T-helper 17 cell (primary cell): ENCODE measurements at places on chromosomes 3 and 15.
A peak's percentile ranks its signal among the peaks of the same experiment; 100 is the strongest.

DNA sequence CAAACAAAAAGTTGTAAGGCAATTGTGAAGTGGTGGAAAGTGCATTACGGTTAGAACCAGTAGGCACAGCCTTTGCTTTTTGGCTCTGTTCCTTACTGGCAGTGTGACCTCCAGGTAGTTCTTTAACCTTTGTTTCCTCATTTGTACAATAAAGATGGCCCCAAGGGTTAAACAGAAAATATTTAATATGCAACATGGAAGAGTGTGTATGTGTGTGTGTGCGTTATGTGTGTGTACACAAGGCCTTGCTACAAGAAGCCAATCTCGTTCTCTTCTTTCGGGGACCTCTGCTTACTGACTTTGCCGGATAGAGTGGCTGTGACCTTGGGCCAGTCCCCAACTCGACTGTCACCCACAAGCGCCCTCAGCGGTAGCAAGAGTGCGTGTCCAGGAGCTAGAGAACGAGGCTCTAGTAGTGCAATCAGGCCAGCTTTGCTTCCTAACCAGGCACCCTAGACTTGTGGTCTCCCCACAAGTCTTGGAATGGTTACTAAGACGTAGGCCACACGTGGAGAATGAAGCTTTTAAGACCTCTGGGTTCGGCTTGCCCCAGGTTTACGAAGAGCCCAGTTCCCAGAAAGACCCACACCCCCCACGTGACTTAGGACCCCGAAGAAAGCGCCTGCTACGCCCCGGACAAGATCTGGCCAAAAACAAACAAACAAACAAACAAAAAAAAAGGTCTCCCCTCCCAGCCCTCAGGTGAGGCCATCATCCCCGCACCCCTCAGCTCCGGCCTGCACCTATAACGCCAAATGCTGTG, 593 bp downstream of the CIAO2A start:
- no peak for DNase-seq
- peak overlapping the region; percentile 99 for H3K27ac ChIP-seq
- H3K36me3 ChIP-seq = peaks cover 9% of the 10 kb centered on the region
- peak overlapping the region; percentile 99 for H3K4me3 ChIP-seq
- H3K4me1 ChIP-seq = peaks cover 69% of the 10 kb centered on the region

DNA sequence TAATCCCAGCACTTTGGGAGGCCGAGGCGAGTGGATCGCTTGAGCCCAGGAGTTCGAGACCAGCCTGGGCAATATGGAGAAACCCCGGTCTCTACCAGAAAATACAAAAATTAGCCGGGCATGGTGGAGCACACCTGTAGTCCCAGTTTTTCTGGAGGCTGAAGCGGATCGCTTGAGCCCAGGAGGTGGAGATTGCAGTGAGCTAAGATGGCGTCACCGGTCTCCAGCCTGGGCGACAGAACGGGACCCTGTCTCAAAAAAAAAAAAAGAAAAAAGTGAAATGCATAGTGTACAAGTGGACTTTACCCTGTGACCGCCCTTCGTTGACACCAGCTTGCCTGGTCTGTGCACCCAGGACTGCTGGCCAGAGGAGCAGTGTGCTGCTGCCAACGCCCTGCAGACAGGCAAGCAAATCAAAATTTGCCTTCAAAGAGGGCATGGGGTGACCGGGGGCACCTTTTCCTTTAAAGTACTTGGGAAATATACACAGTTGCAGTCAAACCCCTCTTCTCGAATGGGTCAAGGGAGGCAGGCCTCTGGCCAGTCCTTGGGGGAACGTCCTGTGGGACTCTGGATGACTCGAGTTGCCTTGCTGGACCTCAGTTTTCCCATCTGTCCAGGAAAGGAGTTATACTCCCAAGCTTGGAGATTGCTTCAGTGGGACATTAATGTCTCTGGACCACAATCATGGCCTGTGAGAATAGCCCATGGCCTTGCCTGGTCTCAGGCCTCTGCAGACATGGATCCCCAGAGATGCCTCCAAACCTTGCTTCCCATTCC, 1.0 kb downstream of the XYLB start:
- no peaks in the 10 kb centered on the region for H3K36me3 ChIP-seq
- no peak for DNase-seq
- H3K27ac ChIP-seq = no peak overlapping the region

- H3K36me3 ChIP-seq = no peaks in the 10 kb centered on the region
- peak overlapping the region; percentile 16 for H3K27ac ChIP-seq
- H3K4me1 ChIP-seq = peaks cover 12% of the 10 kb centered on the region
Measured at GRCh38 chr3:133927540-133928066, 31.9 kb upstream of the RAB6B start.

DNA sequence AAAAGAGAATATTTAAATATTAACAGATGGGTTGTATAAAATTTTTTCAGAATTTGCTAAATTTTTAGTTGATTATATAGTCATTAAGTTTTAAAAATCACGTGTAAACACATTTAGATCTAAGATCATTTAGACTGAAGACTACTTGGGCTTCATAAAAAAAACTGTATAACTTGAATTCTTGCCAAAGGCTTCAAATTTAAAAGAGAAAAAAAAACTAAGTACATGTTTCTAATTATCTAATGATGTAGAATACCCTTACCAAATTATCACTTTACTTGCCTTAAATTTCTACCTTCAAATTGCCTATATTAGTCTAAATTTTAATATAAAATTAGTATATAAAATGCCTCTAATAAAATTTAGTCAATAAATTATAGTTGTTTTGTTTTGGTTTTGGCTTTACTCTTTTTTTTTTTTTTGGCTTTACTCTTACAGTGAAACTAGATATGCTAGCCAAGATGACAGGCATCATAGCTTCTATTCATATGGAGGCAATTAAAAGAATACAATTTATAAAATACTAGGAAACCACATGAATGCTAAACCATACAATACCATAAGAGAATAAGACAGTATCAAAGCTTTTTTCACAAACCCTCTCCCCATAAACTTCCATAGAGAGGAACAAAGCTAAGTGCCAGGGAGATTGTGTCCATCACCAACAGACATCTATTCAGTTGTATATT, 183.1 kb upstream of the KCNMB2 start:
- DNase-seq = no peak
- H3K4me1 ChIP-seq = no peaks in the 10 kb centered on the region
- H3K27me3 ChIP-seq = no peaks in the 10 kb centered on the region
- H3K4me3 ChIP-seq = no peak overlapping the region
- H3K27ac ChIP-seq = no peak overlapping the region

DNA sequence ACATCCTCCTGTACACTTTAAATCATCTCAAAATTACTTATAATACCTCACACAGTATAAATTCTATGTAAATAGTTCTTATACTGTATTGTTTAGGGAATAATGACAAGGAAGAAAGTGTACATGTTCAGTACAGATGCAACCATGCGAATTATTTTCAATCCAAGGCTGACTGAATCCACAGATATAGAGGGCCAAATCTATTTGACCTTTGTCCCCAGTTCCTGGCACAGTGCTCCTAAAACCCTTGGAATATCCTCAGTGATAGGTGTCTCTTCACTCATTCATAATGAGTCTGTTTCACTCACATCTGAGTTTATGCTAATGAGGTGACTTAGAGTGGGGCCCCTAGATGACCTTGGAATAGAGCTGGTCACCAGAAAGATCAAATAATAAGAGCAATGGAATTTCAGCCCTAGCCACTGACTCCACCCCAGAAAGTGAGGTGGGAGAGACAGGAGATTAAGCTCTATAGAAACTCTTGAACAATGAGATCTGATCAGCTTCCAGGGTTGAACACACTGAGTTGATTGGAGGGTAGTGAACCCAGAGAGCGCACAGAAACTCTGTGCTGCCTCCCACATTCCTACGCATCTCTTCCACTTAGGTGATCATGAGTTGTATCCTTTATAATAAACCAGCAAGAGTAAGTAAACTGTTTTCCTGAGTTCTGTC, 65.3 kb downstream of the ADAM10 start:
- H3K4me1 ChIP-seq = peaks cover 19% of the 10 kb centered on the region
- no peak overlapping the region for H3K27ac ChIP-seq
- H3K4me3 ChIP-seq = peak overlapping the region; percentile 6

DNA sequence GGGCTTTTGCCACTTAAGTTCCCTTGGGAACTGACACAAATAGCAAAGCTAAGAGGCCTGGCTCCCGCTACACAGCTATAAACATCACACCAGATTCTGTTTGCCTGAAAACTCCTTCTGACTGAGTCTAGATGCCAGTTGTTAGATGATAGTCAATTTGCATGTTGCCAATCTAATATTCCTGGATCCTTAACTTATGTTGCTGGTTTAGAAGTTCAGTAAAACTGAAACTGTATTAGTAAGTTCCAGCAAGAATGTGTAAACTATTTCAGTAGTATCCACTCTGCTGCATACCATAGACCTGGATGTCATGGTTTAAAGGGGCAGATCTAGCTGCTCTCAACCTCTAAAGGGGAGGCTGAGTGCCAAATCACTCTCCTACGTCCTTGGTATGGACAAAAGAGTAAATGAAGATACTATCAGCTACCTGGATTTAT, 27.1 kb upstream of the LACTB start:
- DNase-seq = no peak
- no peak overlapping the region for H3K4me3 ChIP-seq
- peaks cover 6% of the 10 kb centered on the region for H3K4me1 ChIP-seq
- H3K27ac ChIP-seq = no peak overlapping the region
- H3K36me3 ChIP-seq = no peaks in the 10 kb centered on the region
- H3K27me3 ChIP-seq = peaks cover 12% of the 10 kb centered on the region

DNA sequence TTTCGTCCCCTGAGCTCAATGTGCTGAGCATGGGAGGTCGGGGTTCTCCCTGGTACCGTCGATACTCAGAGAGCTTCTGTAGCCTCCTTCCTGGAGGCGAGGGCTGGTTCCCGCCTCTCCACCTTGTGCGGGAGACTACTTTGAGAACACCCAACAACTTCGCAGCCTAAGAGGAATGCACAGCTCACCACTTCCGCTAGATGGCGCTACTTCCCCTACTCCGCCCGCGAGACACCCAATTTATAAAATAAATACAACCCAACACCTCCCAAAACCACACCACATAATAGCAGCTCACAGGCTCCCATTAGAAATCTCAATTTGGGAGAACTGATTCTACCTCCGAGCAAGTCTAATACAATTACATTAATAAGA, 1.2 kb downstream of the RGMA start:
- peak overlapping the region; percentile 96 for H3K4me3 ChIP-seq
- peak overlapping the region; percentile 19 for H3K27ac ChIP-seq
- no peak for DNase-seq
- peaks cover 6% of the 10 kb centered on the region for H3K36me3 ChIP-seq
- peaks cover 11% of the 10 kb centered on the region for H3K4me1 ChIP-seq

- DNase-seq = no peak
- no peak overlapping the region for H3K27ac ChIP-seq
Measured at GRCh38 chr15:33011976-33012375, 182.5 kb downstream of the FMN1 start.
